Ureter (tissue), 1 donor: ENCODE measurements at places on chromosomes 3 and 15. TPM values are rescaled to one million over a fixed set of nuclear protein-coding genes. Genes with fewer than 3 reads are reported as not detected.

- no peak for DNase-seq
Measured at GRCh38 chr15:100694381-100695021, 92.1 kb downstream of the ASB7 start.

DNA sequence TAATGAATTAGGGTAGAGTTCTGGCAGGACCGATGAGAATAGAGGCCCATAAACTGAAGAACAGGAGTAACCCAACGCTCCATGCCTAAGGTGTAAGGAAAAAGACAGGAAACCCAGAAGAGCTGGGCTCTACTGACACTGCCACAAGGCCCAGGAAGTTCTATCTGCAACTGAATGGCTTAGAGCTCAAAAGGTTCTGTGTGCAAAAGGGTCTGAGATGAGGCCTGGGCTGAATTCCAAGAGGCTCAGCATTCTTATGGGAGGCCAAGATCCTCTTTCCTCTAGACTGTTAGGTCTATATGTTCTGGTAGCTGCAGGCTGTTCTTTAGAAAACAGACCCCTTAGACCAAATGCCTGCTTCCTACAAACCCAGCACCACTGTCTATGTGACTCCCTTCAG, 30.5 kb upstream of the PRSS50 start:
- no peak for DNase-seq

DNA sequence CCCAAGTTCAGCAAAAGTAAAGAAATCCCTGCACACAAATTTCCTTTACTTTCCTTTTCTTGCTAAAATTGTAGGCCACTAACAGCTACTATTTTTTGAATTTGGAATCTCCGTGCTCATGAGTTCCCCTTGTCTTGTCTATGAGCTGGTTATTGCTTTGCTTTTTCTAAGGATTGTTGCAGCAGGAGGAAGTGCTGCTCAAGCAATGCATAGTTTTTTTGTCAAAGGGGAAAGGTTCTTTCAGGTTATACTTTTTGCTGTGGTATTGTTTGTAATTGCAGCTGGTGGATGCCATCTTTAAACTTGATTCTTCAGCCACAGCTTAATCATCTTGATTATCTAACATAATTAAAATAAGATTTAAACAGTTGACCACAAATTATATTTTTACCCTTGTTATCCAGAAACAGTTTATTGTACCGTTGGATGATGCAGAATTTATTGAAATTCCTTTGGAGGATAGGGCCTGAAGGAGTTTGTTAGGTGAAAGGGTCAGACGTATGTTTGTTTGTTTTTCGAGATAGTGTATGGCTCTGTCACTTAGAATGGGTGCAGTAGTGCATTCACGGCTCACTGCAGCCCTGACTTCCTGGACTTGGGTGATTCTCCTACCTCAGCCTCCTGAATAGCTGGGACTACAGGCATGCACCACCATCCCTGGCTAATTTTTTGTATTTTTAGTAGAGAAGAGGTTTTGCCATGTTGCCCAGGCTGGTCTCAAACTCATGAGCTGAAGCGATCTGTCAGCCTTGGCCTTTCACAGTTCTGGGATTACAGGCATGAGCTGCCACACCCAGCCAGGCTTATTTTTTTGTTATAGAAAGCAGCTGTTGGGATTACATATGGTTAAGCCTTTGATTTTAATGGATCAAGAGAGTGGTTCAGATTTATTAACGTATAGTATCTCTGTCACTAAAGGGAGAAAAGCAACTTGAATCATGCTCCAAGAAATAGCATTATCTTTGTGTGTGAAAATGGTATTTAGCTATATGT, 11.7 kb downstream of the MGA start:
- DNase-seq: no peak

- no peak for DNase-seq
Measured at GRCh38 chr3:5275529-5275928, 88.0 kb downstream of the EDEM1 start.

DNA sequence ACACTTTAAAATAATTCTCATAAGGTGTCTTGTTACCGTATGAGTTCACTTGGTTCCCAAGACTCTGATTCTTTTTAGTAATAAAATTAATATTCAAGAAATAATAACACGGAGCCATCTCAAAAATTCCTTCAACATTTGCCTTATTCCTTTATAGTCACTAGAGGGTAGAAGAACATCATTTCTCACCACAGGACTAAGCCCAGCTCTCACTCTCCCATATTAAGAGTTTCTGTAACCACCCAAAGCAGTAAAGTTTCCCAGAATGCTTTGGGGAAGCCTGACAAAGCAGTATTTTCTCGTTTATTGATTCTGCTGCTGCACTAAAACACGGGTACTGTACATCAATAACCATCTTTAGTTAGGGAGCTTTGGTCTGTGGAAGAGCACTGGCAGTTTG, 114.9 kb downstream of the MCTP2 start:
- DNase-seq: no peak

- DNase-seq: no peak
Measured at GRCh38 chr3:76474632-76475031, 565.3 kb upstream of the ROBO2 start.

DNA sequence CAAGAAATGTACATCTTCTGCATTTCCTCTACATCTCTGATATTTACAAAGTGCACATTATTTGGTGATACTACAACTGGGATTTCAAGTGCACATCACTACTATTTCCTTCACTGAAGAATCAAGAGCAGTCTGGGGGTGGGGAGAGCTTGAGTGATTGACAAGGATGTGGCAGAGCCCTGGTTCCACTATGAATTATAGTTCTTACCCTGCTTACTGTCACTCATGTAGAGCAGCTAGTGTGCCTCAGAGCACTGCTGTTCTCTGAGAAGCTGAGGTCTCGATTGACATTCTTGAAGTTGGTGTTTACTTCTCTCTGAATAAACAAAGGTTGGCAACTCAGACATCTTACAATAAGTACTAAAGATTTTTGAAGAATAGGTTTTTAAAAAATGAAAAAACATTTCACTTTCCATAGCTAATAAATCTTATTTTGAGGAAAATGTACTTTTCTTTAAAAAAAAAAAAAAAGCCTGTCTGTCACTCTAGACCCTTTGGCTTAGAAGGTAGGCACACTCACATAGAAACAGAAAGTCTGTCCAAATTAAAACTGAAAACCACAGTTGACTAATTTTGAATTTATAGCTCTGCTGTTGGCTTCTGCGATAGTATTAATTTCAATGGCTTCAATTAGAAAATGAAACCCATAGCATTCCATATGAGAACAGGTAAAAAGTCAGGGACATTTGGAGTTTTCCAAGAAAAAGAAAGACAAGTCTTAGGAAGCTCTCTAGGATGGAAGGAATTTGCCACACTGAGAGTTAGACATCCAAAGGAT, 5.6 kb downstream of the GREM1 start:
- no peak for DNase-seq

DNA sequence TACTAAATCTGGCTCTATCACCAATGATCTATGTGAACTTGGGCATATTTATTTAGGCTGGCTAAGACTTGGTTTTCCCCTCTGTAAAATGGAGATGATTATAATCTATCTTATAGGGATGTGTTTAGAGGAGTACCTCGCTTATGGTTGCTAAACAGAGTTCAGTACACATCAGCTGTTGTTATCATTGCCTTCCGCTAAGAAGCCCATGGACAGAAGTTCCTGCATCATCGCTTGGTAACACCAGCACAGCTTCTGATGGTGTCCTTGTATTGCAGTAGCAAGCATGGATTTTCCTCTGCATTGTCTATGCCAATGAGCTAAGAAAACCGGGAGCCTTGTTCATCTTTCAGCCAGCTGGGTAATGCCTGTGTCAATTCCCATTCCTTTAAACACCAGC, 73.1 kb upstream of the LRTM1 start:
- no peak for DNase-seq

DNA sequence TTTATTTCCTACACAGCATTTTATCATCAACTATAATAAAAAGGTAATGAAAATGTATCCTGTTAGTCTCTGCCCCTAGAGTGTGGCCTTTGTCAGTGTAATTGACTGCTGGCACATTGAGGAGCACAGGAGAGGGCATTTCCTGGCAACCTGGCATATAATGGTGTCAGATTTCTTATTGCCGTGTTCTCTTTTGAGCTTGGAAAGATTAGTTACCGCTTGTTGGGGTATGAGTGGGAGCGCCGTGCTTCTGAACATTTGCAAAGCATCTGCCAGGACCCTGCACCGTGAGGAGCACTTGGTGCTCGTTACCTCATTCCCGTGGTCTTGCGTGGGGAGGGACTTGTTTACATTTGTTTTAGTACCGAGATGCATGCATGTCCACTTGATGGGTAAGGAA, 124.4 kb downstream of the PTPRG start:
- no peak for DNase-seq

- DNase-seq: no peak
Measured at GRCh38 chr15:97806766-97807165, 153.7 kb upstream of the ARRDC4 start.

- no peak for DNase-seq
Measured at GRCh38 chr3:49733551-49733950, 9.8 kb upstream of the GMPPB start.

DNA sequence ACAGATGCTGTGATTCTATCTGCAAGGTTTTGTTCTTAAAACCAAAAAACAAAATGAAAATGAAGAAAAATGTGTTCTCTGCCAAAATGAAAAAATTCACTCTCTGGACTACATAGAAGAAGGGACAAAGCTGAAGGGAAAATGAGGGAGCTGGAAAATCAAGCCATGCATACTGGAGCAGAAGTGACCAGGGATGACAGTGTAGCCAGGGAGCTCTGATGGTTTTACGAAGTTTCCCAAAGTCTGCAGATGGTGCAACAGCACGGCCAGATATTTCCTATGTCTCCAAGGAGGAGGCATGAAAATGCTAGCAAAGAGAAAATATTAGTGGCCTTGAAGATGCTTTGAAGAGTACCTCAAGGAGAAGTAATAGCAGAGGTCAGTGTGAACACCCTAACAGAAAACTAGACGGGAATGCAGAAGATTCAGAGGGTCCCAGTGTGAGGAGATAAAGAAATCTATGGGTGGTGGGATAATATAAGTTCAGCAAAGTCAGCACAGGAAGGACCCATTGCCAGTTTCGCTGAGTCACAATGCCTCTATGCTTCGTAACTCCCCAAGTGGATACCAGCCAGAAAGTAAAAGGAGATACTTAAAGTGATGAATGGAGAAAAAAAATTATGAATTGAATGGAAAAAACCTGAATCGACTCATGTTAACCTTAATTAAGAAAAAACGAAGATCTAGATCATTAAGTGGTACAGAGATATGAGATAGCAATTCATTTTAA, 39.0 kb upstream of the POMGNT2 start:
- DNase-seq: no peak

GRCh38 chr3:16759227-16759903, 125.4 kb upstream of the PLCL2 start:
- DNase-seq: no peak

GRCh38 chr15:69224383-69224782, 63.9 kb downstream of the GLCE start:
- DNase-seq: no peak

GRCh38 chr3:148187296-148187695, 510.4 kb upstream of the AGTR1 start:
- no peak for DNase-seq

DNA sequence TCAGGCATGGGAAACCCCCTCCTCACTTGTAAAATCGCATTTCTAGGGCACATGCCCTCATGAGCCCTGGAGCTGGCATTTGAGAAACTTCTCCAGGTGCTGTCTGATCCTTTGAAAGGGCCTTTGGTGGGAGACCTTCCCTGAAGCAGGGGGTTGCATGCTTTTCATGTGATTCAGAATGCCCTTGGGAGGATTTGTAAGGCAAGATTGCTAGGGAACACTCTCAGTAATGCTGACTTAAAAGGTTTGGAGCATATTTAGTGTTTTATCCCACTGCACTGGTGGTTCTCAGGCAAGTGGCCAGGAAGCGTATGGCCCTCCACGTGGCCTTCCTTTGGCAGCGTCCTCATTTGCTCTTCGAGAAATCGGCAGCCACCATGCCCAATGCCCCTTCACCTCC, 164.1 kb downstream of the ARRDC4 start:
- no peak for DNase-seq

- DNase-seq: no peak
Measured at GRCh38 chr3:28912120-28912885, 368.6 kb upstream of the RBMS3 start.

DNA sequence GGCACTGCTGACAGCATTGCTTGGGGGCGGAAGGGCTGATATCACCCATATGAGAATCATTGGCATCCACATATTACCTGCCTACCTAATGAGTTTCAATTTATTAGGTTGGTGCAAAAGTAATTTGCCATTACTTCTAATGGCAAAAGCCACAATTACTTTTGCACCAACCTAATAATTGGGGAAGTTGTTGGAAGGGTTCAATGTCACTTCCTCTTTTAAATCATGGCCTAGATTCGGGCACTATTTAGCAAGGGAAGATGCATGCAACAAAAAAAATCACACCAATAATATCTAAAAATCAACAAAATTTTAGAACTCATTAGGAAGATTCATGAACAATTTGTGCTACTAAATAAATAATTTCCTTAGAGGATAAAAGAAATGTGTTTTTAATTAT, 56.0 kb upstream of the AGTR1 start:
- DNase-seq: no peak

- no peak for DNase-seq
Measured at GRCh38 chr3:359672-360071, 163.1 kb downstream of the CHL1 start.

TRAIP gene
- total RNA-seq: 2.0 TPM

MELTF gene
- 3.4 TPM for total RNA-seq

CPOX gene
- 17.5 TPM for total RNA-seq

COLQ gene
- 6.1 TPM for total RNA-seq

GOLGA8S gene
- total RNA-seq: 0.65 TPM

RFX7 gene
- 36.0 TPM for total RNA-seq

PYGO1 gene
- 10.7 TPM for total RNA-seq

CCDC54 gene
- total RNA-seq: not detected

CADM2 gene
- total RNA-seq: 6.9 TPM
